ENCODE measurements at places on chromosomes 5 and 9.

DNA sequence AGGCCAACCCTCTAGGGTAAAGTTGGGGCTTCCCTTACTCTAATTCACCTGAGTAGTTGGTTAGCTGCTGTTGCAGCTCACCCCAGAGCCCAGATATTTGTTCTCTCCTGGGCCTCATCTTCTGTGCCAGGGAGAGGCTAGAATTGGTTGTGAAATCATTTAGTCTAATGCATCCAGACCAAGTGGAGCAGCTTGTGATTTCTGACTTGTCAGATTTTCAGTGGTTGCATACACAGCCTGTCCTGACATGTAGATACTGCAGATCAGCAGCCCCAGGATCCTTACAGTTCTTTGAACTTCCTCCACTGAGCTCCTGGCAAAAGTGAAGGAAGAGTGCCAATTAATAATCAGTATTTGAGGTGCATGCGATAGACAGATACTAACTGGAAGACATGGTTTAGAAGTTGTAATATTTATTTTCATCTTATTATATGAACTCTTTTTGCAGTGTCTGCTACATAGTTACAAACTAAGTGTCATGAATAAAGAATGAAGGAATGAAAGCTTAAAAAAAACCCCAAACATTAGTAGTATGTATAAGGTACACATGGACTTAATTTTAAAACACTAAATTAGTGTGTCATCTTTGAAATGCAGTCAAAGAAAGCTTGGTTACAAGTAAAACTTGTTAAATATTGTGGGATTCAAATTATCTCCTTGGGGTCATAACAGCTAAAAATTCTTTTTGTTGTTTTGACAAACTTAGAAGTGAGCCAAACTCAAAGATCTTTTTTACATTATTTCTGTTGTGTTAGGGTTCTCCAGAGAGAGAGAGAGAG, 128.5 kb downstream of the VPS13A start:
- no peak for DNase-seq

GRCh38 chr5:6767481-6768063, 54.3 kb downstream of the TENT4A start:
- no peak for DNase-seq

GRCh38 chr9:89483592-89484474, 14.1 kb downstream of the SEMA4D start:
- no peak for DNase-seq

DNA sequence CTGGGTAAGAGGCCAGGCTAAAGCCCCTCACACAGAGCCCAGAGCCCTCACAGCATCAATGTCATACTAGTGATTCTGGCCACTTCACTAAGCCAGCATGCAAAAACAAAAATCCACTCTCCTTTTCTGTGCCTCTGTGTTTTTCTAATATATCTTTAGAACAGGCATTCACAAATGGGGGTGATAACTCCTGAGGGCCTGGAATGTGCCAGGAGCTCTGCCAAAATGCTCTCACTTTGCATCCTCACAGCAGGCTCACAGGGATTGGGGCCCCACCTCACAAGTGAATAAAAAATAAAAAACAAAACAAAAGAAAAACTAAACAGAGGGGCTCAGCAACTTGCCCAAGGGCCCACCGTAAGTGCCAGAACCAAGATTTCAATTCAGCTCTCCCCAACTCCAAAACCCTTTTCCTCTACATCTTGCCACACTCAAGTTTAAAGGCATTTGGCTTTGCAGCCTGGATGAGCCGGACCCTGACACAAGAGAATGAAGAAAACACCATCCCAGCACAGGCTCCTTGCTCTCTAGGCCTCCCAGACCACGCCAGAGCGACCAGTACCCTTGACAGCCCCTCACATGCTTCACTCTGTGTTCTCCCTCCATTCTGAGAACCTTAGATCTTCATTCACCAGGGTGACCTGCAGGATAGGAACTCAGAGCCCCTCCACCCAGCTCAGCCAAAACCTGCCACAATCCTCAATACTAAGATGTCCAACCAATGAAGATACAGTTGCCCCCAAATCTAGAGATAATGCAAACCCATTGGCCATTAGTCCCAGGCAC, 51.3 kb downstream of the SAXO1 start:
- DNase-seq: no peak

GRCh38 chr9:82911996-82912395, 150.9 kb downstream of the RASEF start:
- DNase-seq: no peak

DNA sequence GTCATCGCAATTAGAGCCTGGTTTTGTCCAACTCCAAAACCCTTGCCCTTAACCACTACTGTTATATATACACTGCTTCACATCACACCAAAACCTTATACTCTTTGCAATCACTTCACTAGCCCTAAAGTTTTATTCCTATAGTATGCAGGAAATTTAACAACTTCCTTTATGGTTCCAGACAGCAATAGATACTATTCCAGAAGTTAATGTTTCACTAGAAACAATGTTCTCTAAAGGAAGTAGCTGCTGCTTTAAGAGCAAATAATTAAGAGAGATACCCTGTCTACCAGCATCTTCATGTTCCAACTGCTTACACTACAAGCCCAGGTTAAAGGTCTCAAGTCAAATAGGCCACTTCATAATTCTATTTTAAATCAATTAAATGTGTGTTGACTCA, 22.0 kb downstream of the FREM1 start:
- no peak for DNase-seq

GRCh38 chr9:133954862-133955529, 37.1 kb downstream of the VAV2 start:
- no peak for DNase-seq

GRCh38 chr9:128244837-128245231, 31.0 kb downstream of the GOLGA2 start:
- DNase-seq: no peak

GRCh38 chr9:126125577-126125976, 201.1 kb upstream of the MVB12B start:
- DNase-seq: no peak

GRCh38 chr9:110999379-110999778, 38.9 kb downstream of the LPAR1 start:
- DNase-seq: peak; percentile 53

- DNase-seq: no peak
Observed at GRCh38 chr9:3865141-3865772, 339.5 kb upstream of the RFX3 start.

DNA sequence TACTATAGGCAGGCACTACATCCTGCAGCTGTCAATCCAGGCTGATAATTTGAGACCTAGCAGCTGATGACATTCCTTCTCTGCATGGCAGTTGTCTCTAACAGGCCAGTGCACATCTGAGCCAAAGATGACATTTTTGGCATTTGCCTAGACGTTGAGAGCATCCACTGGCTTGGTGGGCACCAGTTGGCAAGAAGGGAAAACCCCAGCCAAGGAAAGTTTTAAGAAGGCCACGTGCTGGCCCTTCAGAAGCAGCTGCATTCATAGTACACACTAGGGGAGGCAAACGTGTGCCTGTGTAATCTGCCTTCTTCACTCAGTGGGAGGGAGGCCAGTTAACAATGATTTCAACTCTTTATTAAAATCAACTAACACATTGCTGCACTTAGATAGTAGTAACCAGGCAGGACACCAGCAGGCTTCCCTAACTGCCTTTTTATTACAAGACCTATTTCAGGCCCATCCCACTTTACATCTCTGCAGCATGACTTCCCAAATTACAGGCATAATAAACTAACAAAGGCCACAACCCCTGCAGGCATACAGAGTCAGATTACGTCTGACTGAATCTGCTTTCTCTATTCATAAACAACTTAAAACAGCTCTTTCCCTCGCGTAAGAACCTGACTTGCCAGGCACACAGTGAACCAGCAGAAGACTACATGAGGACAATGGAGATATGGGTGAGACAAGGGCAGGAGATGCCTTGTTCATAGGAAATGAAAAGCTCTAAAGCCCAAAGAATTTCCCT, 576.3 kb downstream of the PDE4D start:
- DNase-seq: no peak

DNA sequence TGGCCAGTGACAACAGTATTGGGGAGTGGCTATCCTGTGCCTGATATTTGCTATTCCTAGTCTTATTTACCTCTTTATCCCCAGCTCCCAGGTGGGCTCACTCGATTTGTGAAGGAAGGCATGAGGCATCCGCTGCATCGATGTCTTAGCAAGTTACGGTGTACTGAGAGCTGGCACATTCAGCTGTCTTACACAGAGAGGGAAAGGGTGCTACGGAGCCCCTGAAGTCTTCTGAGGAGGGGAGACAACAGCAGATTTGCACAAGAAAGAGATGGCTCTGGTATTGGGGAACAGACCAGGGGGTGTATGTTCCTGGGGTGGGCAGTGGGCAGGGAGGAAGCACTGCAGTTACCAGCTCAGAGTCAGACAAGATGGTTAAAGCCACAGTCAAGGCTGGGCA, 172.6 kb downstream of the FGF18 start:
- no peak for DNase-seq

DNA sequence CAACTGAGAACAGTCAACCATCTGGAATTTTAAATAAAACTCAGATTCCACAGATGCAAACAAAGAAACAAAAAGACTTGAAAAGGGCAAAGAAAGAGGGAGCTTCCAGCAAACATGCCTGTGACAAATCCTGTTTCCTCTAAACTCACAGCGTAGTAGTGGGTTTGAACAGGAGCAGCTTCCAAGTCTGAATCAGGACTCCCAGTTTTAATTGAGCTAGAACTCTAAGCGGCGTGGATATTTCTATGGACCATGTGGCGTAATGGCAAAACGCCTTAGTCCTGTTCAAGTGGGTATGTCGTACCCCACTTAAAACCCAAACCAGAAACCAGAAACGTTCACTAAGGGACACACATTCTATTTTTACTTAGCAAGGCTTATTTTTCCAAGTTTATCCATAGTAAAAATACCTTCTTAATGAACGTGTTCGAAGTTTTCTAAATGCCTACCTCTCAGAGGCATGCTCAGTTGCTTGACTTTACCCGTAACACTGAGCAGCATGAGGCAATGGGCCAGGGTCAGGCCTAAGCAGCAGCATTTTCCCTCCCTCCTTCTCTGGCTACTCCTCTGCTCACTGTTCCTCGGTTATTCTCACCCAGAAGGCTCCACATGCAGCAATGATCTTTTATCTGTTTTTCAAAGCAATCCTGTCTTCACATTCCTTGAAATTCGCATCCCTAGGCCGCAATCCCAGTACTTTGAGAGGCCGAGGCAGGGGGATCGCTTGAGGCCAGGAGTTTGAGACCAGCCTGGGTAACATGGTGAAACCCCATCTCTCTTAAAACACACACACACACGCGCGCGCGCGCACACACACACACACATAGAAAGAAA, 77.9 kb downstream of the FNBP1 start:
- peak; percentile 34 for DNase-seq

- DNase-seq: no peak
Observed at GRCh38 chr5:112653638-112654205, 84.0 kb upstream of the APC start.

DNA sequence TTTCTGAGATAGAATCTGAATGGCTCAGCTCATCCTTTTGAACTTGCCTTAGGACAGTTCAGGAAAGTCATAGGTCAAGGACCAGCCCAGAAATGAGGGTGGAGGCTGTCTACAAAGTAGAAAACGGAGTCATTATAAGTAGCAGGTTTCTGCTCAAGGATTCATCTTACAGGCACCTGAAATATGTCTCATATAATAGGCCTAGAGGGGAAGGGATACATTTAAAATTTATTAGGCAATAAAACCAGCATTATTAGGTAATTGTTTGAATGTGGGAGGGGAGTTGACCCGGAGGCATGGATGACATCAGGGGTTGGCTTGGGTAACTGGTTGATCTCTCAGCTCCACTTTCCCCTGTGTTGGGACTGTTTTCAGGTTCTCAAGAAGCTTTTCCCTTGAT, 11.9 kb upstream of the GALNT10 start:
- no peak for DNase-seq

- no peak for DNase-seq
Observed at GRCh38 chr5:148968311-148968710, 94.6 kb downstream of the SH3TC2 start.

- peak; percentile 86 for DNase-seq
Observed at GRCh38 chr9:129497005-129497812, 123.7 kb downstream of the C9orf50 start.

DNA sequence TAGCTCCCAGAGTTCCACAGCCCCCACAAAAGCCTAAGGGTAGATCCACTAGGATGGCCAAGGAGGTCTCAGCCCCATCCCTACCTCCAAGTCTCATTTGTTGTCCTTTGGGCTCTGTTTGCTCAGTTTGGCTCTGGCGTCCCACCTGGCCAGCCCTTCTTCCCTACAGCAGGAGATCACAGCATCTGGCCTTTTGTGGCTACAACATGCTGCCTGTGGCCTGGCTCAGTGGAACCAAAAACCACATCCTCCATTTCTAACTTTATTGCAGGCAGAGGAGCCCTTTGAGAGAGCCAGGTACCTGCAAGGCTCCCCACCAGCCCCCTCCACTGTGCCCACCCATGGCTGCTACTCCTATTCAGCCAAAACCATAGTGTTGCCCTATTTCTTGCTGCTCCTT, 11.4 kb downstream of the JADE2 start:
- DNase-seq: no peak

- DNase-seq: no peak
Observed at GRCh38 chr5:174563899-174564298, 160.5 kb upstream of the MSX2 start.

DNA sequence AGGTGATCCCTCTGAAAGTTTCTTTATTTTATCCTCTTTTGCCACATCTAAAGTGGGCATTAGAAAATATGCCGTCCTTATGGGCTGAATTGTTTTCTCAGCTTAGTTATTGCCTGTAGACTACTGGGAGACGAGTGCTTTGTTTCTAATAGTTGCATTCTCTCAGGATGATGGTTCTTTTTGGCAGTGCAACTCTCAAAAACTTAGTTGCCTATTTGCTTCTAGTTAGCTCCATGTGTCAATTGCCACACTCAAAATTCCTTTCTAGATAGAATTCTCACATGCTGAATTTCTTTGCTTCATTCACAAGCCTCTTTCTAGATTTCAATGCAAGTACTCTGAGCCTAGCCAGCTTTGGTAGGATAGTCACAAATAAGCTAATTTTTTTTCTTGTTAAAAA, 155.5 kb downstream of the FGF10 start:
- DNase-seq: no peak

DNA sequence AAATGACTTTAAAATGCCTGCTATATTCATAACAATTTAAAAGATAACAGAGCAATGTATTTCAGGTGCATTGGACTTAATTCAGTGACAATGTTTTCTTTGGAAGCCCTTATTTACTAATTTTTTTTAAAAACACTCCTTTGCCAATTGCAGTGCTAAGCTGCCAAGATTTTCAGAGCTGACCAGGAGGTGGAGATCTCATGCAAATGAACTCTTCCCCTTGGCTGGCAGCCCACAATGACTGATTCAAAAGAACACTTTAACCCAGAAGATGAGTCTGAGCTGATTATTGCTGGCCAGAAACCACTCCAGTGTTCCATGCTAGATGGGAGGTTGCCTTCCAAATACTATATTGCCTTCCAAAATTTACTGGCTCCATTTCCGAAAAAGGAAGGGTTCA, 128.3 kb upstream of the CCNH start:
- peak; percentile 90 for DNase-seq

GRCh38 chr5:61120534-61120933, 41.7 kb downstream of the SMIM15 start:
- no peak for DNase-seq

DNA sequence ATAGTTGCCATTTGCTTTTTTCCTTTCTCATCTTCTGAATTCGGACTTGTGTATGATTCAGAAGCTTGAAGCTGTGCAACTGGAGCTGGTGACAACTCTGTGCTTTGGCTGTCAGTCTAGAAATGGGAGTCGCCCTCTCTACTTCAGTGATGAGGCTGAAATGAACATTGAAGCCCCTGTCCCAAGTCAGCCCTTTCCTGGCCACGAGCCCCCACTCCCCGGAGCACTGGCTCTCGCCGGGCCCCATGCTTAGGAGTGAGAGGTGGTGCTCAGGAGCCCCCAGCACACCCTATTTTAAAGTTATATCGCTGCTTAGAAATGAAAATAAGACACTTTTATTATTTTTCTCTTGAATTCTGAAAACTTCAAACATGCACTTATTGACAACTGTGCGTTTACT, 66.0 kb downstream of the PSMB7 start:
- no peak for DNase-seq
